ENCODE measurements at places on chromosomes 13 and 19.

GRCh38 chr13:113953561-113953960 is 20.3 kb downstream of the C13orf46 start:
- DNase-seq, result no peak

GRCh38 chr13:109687559-109688448 is 98.6 kb downstream of the IRS2 start:
- no peak for DNase-seq

DNA sequence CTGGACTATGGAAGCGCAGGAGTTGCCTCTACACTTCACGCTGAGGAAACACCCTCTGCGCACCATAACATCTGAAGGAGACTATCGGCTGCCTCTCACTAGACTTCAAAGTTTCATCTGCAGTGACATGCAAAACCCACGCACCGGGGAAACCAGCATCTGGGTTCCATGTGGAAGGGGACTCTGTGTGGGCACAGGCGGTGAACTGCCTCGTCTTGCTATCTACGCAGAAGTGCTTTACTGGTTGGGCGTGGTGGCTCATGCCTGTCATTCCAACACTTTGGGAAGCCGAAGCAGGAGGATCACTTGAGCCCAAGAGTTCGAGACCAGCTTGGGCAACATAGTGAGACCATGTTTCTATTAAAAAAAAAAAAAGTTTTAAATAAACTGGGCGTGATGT is 116.4 kb downstream of the STK24 start:
- DNase-seq, result no peak

- DNase-seq, result no peak
These were observed 42.5 kb downstream of the MBNL2 start for GRCh38 chr13:97264663-97265062.

GRCh38 chr13:24505256-24505655 is 7.3 kb downstream of the PARP4 start:
- no peak for DNase-seq

DNA sequence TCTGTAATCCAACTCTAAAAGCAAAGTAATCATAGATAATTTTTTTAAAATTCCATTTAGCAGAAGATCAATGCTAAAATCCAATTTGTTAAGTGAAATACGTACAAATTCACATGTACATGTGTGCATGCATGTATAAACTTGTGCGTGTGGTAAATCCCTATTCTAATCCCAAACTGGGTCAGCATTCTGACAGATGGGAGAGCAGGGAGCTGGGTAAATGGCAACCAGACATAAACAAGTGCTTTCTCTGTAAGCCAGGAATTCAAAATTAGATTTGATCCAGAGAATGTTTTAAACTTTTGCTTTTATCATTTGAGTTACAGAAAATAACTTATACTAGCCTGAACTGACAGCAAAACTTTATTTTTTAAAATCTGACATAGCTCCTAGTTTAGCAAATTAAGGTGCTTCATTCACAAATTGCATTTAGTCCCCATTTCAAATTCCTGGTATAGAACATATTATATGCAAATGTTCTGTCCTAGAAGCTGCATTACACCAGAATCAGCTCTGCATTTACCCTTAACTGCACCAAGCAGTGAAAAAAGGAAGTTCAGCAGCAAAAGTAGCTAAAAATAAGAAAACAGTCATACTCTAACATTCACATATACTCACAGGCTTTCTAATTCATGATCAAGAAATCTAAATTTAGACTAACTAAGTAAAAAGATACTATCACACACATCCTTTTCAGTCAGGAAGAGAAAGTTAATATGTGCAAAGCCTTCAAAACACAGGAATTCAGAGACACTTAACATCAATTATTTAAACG is 32.6 kb downstream of the UBL3 start:
- no peak for DNase-seq

DNA sequence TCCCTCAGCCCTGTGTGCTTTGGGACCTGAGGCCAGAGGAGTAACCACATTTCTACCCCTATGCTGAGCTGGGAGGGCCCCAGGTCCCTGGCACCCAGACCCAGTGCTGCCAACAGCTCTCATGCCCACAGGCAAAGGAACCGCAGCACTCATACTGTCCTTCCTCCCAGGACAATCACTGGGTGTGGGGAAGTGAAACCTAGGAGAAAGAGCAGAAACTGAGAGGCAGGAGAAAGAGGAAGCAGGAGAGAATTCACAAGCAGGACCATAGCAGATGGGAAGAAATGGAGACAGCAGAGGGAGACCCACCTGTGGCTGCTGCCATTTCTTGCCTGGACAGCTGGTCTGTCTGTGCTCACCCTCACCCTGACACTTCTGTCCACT is 18.9 kb downstream of the CCDC97 start:
- no peak for DNase-seq

- no peak for DNase-seq
These were observed 5.4 kb upstream of the PLAUR start for GRCh38 chr19:43675269-43675879.

- DNase-seq, result no peak
These were observed 118.1 kb upstream of the FNDC3A start for GRCh38 chr13:48857576-48857975.

DNA sequence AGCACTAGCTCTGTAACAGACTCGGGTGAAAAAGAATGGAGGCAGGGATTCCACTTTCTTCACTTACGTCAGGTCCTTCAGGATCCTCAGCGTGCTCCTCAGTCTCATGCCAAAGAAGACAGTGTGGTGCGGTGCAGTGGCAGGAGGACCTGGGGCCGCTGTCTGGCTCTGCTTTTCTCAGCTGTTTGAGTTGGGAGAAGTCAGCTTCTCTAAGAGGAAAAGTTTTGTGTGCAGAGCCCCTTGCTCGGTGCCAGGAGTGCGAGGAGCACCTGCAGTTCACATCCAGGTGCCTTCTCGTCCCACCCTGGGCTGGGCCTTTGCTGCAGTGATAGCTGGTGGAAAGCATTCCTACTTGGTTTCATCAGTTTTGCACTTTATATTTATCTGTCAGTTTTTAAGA is 77.9 kb upstream of the TEX29 start:
- DNase-seq, result no peak
